Bone marrow (tissue), 2 donors: ENCODE measurements at places on chromosomes 11 and 22.

DNA sequence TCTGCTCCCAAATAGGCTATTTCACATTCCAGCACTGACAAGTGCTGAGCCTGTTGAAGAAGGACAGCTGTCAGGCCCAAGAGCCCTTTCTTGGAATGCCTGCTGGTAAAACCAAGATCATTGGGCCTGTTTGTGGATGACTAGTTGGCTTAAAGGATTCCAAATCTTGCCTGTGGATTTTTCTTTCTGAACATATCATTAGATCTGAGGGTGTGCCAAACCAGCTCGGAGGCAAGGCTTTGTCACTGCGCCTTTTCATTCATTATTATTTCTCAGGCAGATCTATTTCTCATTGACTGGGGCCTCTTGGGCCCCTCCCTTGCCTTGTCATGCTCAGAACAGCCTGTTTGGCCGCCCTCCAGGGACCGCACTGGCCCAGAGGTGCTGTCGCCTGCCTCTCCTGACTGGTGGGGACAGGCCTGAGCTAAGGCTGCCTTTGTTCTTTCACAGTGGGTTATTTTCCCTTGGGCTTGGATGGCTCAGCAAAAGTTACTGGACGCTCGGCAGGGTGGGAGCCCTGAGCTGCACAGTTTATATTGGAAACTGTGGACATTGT lies 222.7 kb upstream of the SESN3 start:
- no peak for DNase-seq

DNA sequence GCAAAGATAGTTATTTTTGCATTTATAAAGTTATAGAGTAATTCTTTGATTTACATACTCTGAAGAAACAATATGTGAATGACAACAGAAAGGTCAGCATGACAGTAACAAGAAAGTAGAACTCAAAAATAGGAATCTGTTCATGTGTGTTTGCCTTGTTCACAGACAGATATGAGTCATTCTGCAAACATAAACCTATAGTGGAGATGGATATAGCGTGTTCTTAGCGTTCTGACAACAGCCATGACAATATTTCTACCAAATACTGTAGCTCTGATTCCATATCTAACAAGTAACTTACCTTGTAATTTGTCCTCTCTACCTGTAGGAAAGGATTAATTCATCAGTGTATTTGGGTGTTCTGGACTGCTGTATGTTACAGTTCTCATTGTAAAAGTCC lies 208.5 kb upstream of the MTMR2 start:
- no peak for DNase-seq

DNA sequence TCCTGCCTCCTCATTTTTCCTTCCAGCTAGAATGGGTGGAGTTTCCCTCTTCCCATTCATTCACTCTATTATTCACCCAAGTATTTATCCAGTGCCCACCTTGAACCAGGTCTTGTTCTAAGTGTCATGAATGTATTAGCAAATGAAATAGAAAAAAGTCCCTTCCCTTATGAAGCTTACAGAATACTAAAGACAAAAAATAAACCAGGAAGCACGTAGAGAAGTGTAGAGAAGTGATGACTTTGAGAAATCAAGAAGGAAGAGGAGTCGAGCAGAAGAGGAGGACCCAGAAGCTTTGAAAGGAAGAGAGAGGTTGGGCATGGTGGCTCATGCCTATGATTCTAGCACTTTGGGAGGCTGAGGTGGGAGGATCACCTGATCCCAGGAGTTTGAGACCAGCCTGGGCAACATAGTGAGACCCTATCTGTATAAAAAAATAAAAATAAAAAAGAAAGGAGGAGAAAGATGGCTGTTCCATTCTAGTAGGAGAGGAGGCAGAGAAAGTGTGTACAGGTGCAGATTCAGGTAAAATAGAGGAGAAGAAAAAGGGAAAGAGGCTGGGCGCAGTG lies 17.1 kb upstream of the SYVN1 start:
- no peak for DNase-seq

GRCh38 chr11:101686514-101686913 lies 102.7 kb upstream of the TRPC6 start:
- no peak for DNase-seq

DNA sequence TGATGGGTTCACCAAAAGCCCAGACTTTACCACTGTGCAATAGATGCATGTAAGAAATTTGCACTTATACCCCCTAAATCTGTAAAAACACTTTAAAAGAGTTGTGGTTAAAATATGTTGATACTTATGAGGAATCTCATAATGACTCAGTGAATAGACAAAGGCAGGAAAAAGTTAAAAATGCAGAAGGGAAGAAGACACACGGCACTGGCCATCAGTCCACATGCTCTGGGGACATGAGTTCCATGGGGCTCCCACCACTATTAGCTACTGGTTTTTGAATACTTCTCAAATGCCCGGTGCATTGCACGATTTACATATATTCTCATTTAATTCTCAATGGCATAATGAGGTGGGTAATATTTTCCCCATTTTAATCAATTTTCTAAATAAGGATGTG lies 59.3 kb upstream of the BLID start:
- no peak for DNase-seq

DNA sequence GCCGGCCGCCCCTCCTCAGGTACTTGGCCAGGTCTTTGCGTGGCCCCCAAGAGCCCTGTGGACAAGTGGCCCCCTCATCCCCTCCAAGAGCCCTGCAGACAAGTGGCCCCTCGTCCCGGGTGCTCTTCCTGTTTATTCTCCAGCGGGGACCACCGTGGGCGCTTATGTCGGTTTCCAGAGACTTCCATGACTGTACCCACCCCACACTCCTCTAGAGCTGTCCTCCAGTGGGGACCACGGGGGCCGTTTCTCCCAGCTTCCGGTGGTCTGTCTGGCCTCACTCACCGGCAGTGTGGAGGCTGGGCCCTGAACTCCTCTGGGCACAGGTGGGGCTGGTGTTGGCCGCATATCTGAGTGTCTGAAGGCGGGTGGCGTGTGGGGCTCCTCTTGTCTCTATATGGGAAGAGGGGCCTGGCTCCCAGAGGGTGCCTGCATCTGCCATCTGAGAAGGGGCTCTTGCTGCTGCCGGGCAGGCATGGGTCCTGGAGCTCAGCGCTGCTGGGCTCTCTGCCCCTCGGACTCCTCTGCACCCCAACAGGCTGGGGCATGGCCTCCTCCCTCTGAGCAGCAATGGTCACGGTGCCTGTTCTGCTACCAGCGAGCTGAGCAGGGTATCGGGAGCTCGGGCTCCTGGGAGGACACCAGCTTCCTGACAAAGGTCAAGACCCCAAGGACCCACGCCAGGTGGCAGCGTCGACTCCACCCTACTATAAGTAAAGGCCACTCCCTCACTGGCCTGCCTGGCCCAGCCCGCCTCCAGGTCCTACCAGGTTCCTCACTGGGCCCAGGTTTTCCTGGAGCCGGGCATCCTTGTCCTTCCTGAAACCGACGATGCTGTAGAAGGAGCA lies 1264.3 kb downstream of the BRD1 start:
- no peak for DNase-seq

DNA sequence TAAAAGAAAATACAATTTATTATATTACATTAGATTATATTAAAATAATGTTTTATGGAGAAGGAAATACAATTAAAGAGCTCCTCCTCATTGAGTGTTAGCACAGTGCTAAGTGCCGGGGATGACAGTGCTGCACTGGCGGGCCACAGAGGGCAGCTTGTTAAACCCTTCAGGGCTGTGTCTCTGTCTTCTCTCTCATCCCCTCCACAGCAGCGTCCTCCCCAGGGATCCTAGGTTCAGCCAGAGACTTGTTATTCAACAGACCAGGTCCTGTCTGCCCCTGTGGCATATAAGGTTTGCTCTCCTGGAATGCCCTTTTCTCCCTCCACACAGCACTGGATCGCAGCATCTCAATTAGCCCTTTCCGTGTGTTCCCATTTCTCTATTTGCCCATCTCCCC lies 14.2 kb downstream of the THYN1 start:
- DNase-seq: no peak

DNA sequence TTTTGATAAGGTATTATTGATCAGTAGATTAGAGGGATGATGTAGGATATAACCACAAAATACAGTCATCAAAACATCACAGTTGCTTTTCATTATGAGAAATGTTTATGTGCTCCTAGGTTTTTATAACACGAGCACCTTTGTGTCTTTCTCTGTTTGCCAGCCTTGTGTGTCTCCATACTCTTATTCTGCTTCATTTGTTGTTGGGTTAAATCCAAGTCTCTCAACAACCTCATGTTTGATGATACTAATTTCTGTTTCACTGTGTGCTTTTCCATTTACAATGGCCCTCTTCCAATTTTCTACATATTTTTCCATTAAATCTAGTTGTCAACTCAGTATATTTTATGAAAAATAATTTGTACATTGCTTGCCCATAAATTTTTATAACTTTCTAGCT lies 107.7 kb upstream of the POU2AF2 start:
- DNase-seq: no peak

DNA sequence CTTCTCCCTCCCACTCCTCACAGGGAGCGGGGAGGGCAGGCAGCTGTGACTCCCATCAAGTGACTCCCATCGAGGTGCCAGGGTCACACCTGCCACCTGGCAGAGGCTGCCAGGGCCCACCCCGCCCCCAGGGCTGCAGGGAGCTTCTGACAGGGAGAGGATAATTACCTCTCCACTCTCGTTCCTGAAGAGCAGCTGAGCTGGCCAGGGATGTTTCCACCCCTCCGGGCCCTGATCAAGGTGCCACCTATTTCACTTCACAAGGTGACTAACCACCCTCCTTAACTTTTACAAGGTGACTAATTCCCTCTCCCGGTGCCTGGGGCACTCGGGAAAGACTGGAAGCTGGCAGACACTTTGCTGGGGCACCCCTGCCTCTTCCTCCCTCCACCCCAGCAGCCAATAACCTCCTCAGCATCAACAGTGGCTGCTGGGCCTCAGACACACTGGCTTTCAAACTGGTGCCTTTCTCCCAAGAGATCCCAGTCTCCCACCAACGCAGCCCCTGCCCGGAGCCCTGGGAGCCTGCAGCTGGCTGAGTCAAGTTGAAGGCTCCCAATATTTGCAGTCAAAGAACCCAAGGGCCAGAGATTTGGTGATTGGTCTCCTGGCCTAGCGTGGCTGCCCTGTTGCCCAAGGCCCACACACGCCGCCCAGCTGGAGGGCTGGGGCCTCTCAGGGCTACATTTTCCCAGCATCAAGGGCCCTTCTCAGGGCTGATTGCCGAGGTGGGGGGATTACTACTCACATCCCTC lies 22.0 kb upstream of the MYRF start:
- no peak for DNase-seq

- no peak for DNase-seq
Measured at GRCh38 chr11:130100381-130101095, 30.8 kb downstream of the APLP2 start.

- DNase-seq: no peak
Measured at GRCh38 chr11:69917529-69917928, 98.3 kb upstream of the FGF3 start.

DNA sequence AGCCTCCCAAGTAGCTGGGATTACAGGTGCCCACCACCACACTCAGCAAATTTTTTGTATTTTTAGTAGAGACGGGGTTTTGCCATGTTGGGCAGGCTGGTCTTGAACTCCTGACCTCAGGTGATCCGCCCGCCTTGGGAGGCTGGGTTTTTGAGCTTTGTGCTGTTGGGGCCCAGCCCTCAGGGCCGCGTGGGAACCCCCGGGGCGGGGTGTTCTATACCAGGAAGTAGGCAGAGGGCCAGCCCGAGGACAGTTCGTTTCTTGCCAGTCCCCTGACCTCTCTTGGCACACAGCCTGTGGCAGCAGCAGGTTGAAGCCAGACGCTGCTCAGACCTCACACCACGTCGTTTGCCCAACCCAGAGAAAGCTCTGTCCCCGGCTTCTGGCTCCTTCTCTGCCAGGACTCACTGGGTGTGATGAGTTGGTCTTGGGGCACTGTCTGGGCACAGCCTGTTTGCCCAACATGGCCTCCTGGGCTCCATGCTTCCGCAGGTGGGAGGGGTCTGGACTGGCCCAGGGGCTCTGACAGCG lies 24.9 kb upstream of the CHKA start:
- no peak for DNase-seq

DNA sequence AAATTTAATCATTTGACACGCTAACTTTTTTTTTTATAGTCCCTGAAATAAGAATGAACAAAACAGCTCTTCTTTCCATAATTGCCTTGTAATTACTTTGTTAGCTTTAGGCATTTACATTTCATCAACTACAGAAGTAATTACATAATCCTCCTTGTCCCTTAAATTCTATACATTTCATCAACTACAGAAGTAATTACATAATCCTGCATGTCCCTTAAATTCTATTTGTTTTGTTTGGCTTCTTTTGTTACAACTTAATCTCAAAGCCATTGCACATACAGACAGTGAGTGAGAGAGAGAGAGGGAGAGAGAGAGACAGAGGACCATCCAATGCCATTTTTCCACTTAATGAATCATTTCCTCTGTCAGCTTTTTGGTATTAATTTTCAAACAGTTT lies 873.2 kb downstream of the METTL15 start:
- DNase-seq: no peak

GRCh38 chr11:74157169-74157568 lies 13.6 kb downstream of the C2CD3 start:
- DNase-seq: no peak

DNA sequence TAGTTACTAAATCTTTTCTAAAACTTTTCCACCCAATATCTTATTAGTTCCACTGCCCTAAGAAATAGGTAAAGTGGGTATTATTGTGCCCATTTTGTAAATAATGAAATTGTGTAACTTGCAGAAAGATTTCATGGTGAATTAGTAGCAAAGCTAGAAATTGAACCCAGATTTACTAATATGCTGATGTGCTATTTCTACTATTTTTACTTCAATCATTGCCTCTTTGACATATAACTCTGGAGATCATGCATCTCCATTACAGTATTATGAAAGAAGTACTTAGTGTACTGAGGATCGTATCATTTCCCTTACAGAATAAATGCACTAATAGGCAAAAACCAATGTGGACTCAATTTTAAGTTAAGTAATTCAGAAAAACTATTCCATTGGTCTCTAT lies 119.0 kb downstream of the CSTPP1 start:
- DNase-seq: no peak

GRCh38 chr11:129292092-129292491 lies 83.6 kb upstream of the BARX2 start:
- DNase-seq: no peak

GRCh38 chr11:76630600-76631281 lies 39.8 kb downstream of the LRRC32 start:
- no peak for DNase-seq

DNA sequence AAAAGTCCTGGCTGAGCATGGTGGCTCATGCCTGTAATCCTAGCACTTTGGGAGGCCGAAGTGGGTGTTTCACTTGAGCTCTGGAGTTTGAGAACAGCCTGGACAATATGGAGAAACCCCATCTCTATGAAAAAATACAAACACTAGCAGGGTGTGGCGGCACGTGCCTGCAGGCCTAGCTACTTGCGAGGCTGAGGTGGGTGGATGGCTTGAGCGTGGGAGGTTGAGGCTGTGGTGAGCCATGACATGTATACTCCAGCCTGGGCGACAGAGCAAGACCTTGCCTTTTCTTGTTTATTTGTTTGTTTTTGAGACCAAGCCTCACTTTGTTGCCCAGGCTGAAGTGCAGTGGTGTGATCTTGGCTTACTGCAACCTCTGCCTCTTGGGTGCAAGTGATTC lies 8.1 kb upstream of the CRY2 start:
- DNase-seq: no peak

- no peak for DNase-seq
Measured at GRCh38 chr22:38104084-38104483, 6.4 kb downstream of the BAIAP2L2 start.

GRCh38 chr11:78304201-78304600 lies 113.4 kb downstream of the GAB2 start:
- DNase-seq: no peak
